NCI-H226 (cell line): ENCODE measurements at places on chromosomes 3 and 15.

DNA sequence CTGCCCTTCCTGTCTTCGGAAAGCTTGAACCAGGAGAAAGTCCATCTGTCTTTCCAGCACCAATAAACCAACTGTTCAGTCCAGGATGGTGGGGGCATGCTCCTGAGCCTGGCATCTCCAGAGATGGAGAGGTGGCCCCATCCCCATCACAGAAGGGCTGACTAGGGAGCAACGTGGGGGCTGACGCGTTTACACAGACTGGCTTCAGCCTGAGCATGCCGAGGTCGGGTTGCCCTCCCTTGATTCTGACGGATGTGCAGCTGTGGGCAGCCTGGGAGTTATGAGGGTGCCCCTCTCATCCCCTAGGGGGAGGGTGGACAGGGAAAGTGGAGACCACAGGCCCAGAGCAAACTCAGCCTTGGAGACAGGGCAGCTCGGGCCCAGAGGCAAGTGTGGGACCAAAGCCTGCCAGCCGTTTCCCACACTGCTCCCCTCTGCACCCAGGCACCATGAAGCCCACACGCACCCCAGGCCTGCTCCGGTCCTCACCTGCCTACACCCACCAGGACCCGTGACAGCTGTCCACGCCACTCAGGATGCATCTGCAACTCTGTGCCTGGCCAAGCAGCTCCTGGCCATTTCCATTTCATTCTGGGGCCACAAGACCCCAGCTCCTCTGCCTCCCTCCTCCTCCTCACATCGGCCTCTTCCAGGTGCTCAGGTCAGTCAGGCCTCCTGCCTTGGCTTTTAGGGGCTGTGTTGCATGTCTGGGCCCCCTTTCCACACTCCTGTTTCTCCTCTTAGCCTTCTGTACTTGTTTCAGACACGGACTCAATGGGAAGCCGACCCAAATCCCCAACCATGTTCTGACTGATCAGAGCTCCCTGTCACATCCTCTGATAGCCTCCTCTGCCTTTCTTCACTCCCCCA is 48.2 kb upstream of the SLC41A3 start:
- DNase-seq: no peak

DNA sequence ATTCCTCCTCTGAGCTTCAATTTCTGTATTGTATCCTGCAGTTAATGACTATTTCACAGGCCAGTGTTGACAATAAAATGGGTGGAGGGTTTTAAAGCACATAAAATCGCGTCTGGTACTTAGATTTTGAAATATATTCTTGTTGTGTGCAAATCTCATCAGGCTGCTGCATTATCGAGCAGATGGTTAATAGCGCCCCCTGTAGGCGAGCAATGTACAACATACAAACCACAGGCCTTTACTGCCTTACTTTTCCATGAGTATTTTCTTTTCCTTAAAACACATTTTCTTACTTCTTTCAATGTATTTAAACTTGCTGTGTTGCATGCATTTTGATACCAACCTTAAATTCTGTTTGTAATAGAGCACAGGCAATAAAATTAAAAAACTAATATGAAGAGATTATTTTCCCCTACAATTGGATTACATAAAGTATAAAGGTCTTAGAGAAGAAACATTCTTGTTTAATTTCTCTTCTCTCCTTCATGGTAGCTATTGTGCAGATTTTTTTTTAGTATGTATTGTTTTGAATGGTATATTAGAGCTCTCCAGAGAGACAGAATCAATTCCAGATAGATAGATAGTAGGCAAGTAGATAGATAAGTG is 608.4 kb downstream of the CADM2 start:
- no peak for DNase-seq

GRCh38 chr3:153192327-153192726 is 30.3 kb downstream of the RAP2B start:
- DNase-seq: no peak

DNA sequence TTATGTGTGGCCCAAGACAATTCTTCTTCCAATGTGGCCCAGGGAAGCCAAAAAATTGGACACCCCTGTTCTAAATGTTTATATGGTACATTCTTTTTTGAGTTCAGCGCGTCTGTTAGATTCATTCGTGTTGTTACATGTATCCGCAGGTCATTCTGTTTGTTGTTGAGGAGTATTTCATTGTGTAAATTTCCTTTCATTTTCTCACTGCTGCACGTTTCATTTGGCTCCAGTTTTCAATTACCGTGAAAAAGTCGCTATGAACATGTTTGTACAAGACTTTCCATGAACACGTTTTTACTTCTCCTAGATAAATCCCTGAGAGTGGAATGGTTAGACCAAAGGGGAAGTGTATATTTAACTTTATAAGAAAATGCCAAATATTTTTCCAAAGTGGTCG is 7.5 kb upstream of the OPA1 start:
- no peak for DNase-seq

DNA sequence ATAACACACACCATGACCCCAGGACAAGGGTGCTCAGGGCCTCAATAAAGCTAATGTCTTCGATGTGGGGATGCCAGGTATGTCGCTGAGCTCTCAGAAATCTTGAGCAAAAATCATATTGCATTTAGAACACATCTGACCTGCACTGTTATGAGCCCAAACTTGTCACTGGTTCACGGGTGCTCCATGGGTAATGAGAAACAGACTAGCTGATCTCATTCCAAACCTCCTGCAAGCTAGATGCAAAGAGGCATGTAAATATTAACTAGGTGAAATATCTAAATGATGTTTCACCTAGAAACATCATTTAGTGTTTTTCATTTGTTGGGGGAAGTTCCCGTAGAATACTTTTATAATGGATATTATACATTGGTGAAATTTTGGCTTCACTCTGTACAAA is 549.4 kb downstream of the OCA2 start:
- DNase-seq: no peak

GRCh38 chr3:177596816-177597271 is 399.6 kb upstream of the TBL1XR1 start:
- peak; percentile 67 for DNase-seq

DNA sequence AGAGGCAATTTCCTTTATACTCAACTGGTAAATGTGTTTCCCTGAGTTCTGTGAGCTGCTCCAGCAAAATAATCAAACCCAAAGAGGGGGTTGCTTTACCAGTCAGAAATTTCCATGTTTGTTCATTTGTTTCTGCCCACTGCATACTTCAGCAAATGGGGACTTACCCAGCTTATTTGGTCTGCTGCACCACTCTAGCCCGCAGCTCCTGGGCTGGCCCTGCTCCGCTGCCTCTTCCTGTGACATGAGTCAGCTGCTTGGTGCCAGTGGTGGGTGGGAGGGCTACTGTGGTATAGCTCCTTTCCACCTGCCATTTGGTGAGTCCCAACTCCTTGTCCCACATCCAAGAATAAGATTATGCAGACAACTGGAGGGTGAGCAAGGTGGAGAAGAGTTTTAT is 644.2 kb downstream of the MCTP2 start:
- DNase-seq: no peak

DNA sequence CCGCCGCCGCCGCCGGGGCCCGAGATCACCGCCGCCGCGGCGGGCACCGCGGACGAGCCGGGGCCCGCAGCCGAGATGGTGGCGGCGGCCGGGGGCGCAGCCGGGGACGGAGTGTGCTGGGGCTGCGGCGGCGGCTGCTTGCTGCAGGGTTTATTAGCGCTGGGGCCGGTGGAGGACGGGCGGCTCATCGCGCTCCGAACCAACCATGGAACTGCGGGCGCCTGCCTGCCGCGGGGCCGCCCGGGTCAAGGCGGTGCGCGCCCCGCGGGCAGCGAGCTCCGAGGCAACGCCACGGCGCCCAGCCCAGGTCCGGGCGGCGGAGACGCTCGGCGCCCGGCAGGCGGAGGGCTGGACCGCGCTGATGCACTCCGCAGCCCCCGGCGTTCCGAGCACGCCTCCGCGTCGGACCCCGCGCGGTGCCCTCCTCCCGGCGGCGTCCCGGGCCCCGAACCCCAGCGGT is 277 bp downstream of the SIAH2 start:
- DNase-seq: no peak

DNA sequence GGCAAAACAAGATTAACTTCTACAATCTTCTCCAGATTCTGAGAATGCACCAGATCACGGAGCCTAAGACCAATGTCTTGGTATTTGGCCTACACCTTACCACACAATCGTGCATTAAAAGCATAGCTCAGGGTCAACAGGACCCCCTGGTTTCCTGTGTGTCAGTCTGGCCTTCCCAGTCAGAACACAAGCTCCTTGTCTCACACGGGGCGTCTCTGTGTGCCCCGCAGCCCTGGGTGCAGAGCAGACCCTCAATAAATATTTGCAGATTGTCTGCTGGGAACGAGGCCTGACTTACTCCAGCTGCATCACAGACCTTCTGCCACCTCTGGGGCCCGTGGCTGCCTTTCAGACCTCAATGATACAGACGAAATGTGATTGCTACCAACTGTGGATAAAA is 82.5 kb upstream of the CTNNB1 start:
- DNase-seq: no peak

GRCh38 chr15:77069521-77070121 is 1.3 kb downstream of the TSPAN3 start:
- DNase-seq: no peak

GRCh38 chr3:191721990-191722389 is 261.0 kb downstream of the PYDC2 start:
- no peak for DNase-seq

DNA sequence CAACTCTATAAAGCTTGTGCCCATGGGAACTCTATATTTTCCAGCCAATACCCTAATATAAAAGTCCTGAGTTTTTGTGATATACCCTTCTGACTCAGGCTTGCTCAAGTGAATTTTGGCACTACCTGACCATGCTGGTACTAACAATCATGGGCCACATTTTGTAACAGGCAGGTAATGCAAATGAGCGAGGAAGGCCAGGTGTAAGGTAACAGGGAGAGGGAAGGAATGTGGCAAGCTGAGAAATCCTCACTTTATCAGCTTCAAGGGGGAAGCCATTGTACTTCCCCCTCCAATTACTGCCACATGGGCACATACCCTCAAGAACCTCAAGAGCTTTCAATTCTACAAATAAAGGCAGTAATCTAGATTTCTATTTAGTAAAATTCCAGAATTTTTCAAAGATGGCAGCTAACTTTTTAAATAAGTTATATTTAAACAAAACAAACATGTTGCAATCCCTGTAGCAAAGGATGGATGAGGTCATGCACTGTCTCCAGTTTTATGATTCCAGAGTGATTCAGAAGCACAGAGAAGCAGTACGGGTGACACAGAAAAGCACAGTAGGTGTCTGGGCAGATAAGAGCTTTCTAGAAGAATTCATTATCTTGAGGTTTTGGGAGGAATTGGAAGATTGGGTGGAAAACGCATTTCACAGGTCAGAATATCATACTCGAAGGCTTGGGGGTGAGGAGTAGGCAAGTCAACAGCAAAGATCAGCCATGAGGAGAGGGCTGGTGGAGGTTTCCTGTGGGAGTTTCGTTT is 87.6 kb downstream of the FOXP1 start:
- peak; percentile 92 for DNase-seq

DNA sequence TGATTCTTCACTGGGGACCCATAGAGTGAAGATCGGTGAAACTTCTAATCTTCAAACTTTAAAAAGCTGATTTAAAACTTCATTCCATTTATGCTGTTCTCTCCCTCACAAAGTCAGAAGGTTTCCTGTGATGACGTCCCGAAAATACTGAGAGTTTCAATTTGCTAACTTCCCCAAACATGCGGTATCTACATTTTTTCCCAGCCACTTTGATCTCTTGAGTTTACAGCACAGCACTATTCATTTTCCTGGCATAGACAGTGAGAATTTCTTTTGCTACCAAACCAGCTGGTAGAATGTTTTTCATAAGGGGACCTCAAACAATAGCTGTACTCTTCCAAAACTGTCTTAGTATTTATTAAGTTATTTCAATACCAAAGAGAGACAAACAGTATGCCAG is 156.8 kb downstream of the LSAMP start:
- DNase-seq: no peak

DNA sequence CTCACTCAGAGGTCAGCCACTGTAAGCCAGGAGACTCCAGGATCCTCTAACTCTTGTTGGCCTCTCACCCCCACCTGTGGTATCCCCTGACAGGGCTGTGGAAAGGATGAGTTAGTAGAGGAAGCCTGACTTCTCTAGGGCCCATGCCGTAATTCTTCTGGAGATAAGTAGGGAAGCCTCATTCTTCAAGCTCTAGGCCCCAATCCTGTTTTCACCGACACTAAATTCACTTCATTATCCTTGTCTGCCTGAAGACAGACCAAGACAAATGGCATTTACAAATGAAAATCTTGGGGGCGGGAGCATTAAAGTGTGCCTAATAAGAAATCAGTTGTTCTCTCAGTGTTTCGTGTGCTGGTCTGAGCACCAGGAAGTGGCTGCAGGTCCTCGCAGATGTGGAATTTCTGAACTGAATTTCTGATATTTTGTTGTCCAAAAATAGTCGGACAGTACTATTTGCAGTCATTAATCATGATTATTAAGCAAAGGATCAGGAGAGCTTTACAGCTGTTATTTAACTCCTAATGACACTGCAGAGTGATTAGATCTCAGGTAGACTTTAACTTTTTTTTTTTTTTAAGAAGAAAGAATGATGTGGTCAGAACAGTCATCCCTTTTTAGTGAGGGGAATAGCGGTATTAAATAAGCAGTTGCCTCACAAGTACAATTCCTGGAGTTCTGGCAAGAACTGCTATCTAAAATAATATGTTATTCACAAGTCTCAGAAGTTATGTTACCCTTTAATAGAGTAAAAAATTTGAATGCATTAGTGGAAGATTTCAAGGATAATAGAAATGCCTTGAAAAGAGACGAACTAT is 58.4 kb downstream of the RBMS3 start:
- DNase-seq: no peak

DNA sequence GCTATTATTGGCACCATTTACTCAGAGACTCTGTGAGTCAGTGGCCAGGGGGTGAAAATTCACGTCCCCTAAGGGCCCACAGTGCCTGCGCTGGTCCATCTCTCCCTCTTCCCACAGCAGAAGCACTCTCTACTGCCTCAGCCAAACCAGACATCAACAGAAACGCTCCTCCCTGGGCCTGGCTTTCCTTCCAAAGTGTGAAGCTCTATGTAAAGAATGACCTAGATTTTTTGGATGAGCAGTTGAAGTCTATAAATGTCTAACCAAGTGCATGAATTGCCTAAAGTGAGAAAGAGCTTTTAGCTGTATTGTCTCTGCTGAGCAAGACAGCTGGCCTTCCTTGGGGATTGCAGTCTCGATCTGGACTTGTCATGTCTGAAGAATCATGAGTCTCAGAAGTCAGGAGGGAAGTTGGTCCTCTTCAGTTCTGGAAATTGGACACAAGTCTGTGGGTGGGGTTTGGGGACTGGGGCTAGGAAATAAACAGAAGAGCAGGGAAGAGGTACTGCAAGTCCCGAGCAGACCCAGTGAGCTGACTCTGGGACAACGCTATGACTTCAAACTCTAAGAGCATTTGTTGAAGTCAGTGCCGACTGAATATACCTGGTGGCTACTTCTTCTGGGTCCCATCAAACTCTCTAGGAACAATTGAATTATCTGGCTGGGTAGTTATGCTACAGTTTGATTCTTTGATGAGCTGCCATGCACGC is 29.0 kb downstream of the RASGRP1 start:
- DNase-seq: no peak

- DNase-seq: peak; percentile 35
Measured at GRCh38 chr3:14461748-14462324, 59.4 kb downstream of the SLC6A6 start.

DNA sequence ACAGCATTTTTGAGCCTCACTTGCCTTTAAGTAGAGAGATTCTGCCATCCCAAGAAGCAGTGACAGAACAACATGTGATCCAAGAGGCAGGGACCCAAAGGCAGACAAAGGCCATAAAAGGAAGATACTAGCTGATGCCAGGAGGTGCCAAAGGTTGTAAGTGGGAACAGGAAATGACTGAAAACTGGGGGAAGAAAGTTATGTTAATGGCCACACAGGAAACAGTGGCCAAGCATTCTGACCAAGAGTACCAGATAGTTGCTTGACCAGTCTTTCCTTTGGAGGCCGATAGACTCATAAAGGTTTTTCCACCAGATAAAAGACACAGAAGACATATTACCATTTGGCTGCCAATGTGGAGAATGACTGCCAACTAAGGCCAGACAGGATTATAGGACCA is 274.5 kb upstream of the PEX5L start:
- no peak for DNase-seq
